ENCODE measurements at places on chromosomes 3 and 15.

DNA sequence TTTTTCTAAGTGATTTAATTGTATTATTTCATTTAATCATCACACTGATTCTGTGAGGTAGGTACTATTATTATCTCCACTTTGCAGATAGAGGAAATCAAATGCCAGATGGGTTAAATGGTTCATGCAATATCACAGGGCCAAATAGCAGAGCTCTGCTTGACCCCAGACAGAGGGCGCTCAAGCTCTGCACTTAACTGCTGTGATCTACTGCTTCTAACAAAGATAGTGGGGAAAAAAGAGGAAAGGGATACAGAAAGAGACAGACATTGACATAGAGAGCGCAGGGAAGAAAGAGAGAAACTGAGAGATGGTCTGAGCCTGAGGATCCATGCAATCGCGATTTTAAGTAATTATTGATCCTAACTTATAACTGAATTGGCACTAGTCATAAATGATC is 279.1 kb upstream of the THRB start:
- DNase-seq = no peak

GRCh38 chr3:69014022-69014580 is 617 bp upstream of the EOGT start:
- DNase-seq = no peak

DNA sequence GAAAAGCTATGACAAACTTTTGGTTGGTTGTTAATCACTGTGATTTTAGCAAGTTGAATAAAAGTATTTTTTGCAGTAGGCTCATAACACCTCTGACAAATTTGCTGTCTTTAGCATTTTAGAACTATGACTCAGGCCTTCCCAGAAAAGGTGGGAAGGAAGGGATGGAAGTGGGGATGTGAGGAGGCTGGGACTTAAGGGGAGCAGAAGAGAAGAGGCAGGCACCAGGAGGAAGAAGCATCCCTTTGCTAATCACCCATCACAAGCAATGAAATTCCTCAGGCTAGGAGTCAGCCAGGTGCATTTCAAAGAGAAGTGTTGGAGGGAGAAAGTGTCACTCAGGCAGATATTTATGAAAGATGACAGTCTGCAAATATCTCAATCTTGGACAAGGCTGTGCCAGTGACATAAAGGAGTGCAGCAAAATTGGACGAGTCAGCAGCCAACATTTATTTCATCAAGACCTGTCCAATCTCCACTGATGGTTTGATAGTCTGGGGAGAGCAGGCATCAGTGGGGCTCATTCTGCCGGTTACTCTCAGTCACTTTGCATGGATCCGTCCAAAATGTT is 337.3 kb upstream of the ARRDC4 start:
- no peak for DNase-seq

- peak; percentile 34 for DNase-seq
Measured at GRCh38 chr3:106534206-106534605, 665.4 kb upstream of the CBLB start.

GRCh38 chr3:112773864-112774263 is 72.8 kb downstream of the CD200R1L start:
- peak; percentile 39 for DNase-seq

DNA sequence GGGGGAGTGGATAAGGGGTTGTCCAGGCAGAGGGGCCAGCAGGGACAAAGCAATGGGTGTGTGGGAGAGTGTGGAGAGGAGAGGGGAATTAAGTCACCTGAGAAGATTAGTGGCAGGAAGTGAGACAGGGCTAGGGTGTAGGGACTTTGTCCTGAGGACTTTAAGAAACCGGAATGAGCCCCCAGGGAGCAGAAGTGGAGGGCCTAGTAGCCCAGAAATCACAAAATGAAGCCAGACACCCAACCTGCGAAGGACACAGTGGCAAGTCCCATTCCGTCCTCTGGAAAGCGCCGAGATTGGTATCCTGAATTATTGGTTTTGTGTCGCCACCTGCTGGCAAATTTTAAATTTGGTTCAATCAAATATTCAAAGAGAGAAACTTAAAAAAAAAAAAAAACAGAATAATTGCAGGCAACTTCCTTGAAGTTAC is 78.0 kb upstream of the SLC25A36 start:
- no peak for DNase-seq

GRCh38 chr3:47635536-47635935 is 56.9 kb upstream of the CSPG5 start:
- no peak for DNase-seq

GRCh38 chr3:108448593-108448992 is 61.8 kb downstream of the MYH15 start:
- DNase-seq = no peak

GRCh38 chr3:72601060-72601459 is 247.2 kb downstream of the SHQ1 start:
- DNase-seq = no peak

GRCh38 chr3:120302361-120302760 is 17.3 kb upstream of the GPR156 start:
- no peak for DNase-seq

DNA sequence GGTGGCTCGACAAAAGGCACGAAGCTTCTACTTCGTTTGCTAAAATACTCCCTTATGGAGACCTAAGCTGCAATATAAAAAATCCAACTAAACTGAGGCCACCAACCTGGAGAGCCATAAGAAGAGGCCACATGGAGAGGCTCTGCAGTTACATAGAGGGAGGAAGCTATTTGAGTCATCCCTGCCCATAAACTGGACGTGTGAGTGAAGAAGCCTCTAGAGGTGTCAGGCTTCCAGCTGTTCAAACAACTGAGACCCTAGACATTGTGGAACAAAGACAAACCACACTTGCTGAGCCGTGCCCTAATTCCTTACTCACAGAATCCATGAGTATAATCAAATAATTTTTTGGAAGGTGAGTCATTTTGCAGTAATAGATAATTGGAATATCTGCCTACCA is 50.2 kb upstream of the GMNC start:
- no peak for DNase-seq

DNA sequence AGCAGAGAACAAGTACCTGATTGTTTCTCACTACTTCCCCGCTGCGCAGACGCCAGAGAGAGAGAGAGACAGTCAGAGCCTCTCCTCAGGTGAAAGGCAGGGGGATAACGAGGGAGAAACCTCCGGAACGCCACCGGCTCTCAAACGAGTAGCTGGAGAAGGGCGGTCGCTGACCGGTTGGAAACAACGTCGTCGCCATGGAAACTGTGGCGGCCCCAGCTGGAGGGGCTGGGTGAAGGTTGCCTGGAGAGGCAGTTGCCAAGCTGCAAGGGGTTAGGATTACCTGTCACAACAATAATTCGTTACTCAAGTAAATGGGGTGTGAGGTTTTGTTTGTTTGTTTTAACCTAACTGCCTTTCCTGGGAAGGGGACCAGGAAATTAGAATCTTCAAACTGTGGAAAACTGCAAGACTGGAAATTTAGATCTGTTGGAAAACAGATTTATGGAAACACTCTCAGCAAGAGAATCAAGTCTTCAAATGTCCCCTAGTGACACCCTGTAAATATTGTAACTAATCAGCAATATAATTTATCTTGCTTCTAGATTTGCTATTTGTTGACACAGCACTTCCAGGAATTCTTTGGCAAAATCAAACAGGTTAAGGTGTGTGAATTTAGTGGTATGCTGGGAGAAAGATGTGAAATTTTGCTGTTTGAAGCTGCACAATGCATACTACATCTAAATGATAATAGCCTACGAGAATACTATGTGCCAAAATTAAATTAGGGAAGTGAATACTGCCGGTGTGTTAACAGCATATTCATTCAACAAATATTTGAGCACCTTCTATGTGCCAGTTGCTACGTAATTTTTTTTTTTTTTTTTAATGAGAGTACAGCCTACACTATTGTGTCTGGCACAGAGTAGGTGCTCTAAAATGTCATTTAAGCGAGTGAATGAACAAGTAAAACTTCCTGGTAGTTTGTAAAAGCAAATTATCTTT is at the start of gene DNAH12:
Gene DNAH12, minus strand, starts transcription at position 164 of the 945 bp plus-strand sequence. CDS start 1,474 bp downstream, outside the sequence.
- no peak for DNase-seq

GRCh38 chr3:117499189-117499870 is 789.8 kb downstream of the TUSC7 start:
- no peak for DNase-seq

GRCh38 chr15:77877869-77878577 is 199.5 kb downstream of the TBC1D2B start:
- DNase-seq = no peak

DNA sequence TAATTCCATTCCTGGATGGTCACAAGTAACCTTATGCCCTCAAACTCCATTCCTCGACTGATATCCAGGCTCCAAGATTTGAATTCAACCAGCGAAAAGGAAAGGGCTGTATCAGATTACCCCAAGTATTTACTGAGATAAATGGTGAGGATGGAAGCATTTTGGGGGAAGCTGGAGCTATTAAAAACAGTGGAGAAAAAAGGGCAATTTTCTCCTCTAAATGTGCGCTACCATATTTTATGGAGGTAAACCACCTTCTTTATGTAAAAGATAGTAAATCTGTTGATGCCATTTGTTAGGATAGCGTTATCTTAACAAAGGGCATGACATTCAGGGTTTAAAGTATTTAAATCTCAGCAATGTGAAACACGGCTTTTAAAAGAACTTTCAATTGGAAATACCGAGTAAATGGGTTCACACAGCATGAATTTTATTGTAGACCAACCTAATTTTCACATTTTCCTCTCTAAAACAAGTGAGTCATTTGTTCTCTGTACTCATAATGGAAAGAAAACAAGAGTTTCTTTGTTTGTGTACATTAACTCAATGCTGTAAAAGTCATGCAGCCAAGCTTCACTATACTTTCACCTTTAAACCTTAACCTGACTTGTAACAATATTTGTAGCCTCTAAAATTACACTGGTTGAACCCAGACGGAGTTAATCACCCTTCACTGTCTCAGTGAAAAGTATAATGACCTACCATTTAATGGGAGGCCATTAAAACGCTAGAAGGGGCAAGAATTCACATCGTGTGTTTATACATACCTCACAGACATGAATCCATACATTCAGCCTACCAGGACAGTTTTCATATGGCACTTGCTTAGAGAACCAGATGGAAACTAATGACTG is 773.4 kb downstream of the ROBO1 start:
- no peak for DNase-seq

DNA sequence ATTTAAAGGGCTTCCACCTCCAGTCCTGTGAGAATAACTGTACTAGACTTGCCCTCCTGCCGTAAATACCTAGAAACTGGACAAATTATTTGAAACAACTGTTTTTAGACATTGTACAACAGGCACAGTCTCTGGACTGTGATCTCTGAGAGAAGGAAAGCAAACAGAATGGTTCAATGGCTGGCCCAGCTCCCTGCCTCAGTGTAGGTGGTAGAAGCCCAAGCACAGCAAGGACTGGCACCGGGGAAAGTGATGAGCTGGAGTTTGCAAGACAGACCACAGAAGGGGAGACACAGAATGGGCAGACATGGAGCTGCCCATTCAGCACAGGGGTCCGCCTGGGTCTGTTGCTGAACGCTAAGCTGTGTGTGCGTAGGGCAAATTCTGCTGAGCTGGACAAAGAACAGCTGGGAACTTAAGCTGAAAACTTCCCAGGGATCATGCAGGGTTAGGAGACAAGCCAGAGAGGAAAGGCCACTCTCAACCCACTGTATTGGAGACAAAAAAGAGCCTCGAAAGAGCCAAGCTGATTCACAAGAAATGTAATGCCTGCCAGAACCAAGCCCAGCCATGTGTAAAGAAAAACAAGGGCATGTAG is 52.6 kb upstream of the SEC61A1 start:
- no peak for DNase-seq

GRCh38 chr15:101579631-101580163 is 72.5 kb downstream of the TM2D3 start:
- no peak for DNase-seq

DNA sequence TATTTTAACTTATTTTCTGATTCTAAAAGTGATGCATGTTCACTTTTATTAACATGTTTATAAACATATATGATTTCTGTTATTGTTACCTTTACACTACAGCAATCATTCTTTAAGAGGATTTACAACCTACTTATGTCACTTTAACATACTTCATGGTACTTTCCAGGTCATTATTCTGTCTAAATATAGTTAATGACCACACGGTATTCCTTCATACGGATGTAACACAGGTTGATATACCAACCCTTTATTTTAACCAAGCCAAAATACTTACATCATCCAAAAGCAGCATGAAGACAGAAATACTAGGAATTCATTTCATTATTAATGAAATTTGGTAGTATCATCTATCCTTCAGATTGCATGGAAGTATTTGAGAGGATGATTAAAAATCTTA is 18.6 kb downstream of the PIK3R4 start:
- no peak for DNase-seq

- DNase-seq = no peak
Measured at GRCh38 chr3:37240170-37240945, 66.0 kb upstream of the LRRFIP2 start.

GRCh38 chr3:39261726-39262125 is 18.1 kb downstream of the CX3CR1 start:
- no peak for DNase-seq

DNA sequence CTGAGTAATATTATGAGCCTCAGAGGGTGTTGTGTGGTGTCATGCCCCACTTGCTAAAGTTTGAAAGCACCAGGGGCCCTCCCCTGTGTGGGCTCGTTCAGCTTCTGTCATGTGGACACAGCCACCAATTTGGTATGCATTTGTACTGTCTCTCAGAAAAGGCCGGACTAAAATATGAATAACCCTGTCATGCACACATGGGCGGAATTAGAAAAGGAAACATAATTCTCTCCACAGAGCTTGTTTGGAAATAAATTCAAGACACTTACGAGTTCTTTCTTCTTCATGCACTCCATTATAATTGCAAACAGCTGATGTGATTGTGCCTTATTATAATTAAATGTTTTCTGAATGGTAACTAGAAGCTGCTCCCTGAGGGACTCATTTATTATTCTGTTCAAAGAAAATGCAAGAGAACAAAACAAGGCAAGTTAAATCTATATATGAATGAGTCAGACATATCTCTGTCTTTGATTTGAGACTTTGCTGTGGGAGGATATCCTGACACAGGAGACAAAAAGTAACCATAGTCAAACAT is 39.1 kb downstream of the TRPM1 start:
- no peak for DNase-seq

GRCh38 chr3:4785551-4785950 is 193.7 kb upstream of the BHLHE40 start:
- DNase-seq = no peak

DNA sequence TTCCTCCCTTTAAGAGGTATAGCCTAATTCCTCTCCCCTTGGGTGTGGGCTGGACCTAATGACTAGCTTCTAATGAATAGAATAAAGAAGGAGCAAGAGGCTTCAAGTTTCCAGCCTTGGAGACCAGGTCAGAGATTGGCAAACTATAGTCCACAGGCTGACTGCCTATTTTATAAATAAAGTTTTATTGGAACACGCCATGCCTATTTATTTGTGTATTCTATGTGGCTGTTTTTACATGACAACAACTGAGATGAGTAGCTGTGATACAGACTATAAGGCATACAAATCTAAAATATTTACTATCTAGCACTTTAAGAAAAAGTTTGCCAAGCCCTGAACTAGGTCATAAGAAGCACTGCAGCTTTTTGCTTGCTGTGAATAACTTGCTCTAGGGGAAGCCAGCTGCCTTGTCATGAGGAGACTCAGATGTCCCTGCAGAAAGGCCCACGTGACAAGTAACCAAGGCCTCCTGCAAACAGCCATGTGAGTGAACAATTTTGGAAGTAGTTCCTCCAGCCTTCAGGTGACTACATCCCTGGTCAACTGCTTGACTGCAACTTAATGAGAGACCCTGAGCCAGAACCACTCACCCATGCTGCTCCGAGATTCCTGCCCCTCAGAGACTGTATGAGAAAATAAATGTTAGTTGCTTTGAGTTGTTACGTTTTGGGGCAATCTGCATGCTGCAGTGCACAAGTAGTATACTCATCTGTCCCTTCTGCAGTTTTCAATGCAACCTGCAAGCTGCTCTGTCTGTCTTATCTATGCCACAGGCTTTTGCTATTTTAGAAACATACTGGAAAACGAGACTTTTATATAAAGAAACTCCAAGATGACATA is 21.1 kb upstream of the MAP3K13 start:
- no peak for DNase-seq

- no peak for DNase-seq
Measured at GRCh38 chr3:9797196-9797945, 4.5 kb downstream of the ARPC4 start.
